Fibroblast of mammary gland (primary cell): ENCODE measurements at places on chromosomes 16 and 17.

DNA sequence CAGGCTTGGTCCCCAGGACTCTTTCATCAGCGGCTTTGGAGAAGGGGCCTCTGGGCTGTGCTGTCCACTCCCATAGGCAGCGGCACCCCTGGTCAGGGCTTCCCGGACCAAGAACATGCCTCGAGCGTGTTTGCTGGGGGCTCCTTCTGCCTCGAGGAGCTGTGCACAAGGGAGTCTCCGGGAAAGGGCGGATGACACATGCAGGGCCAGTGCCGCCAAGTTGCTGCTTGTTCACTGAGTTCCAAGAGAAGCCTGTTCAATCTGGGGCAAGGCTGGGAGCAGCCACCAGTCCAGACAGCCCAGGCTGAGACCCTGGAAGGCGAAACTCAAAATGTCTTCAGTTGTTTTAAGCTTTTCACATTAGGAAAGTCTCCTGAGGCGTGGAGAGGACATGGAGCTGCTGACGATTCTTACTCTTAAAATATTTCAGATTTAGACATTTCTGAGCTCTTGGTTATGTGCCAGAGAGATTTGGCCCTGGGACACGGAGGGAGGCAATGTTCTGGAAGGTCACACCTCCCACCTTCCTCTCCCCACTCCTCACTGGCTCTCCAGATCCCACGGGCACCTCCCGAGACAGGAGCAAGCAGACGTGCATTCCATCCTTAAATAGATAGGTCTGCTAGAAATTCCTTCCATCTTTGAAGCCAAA, 84.5 kb upstream of the ZNF469 start:
- DNase-seq = peak; percentile 70

DNA sequence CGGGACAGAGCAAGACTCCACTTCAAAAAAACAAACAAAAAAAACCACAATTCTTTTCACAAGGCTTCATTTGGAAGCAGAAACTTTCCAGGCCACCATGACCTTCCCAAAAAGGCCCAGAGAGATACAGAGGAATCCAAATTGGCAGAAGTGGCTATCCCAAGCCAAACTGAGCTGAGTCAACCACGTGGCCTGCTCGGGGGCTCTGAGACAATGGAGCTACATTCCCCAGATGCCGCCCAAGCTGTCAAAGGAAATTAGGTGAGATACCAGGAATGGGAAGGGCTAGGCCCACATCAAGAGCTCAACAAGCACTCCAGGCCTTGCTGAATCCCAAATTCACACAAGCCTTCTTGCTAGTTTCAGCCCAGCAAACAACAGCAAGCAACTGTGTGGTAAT, 5.7 kb upstream of the EXOSC6 start:
- no peak for DNase-seq

DNA sequence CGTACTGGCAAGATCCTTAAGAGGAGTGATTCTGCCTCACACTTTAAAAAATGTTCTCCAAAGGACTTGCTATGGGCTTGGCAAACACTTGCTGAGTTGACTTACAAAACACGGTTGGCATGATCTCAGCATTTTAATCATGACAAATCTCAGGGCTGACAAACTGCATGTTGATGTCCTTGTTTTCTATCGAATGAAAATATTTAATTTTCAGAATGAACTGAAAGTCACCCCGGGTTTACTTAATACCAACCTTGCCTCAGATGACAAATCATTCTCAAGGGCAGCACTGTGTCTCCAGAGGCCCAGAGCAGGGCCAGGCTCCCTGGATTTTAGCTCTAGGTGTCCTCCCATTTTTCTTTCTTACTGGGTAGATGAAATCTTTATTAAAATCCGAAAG, 229.1 kb upstream of the ZFHX3 start:
- DNase-seq = no peak

GRCh38 chr16:74305978-74306784, 9.6 kb downstream of the PSMD7 start:
- DNase-seq = no peak

DNA sequence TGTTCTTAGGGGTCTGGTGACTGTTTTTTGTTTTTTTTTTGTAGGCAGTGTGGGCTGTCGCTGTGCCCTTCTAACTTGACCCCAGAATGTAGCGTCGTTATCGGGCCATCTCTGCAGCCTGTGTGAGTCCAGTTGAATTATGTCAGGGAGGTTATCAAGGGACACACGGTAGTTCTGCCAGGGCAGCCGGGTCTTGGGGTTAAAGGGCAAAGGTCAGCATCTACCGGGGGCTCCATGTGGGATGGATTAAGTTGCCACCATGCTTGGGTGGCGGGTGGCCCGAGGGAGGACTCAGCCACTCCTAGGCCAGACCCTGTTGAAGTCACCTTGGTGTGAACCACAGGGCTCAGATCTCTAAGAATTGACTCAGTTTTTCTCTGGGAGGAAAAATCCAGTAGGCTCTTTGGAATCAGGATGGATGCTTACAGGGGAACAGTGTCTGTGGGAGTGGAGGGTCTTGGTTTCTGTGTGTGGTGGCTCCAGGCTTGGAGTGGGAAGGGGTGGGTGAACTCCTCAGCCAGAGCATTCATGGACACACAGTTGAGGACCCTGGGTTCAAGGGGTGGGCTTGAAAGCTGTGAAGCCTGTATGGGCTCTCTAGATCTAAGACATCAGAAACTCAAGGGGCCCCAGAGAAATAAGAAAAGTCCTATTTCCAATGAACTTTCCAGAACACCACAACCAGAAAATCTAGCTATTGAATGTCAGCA, 191.7 kb downstream of the IRF8 start:
- no peak for DNase-seq

DNA sequence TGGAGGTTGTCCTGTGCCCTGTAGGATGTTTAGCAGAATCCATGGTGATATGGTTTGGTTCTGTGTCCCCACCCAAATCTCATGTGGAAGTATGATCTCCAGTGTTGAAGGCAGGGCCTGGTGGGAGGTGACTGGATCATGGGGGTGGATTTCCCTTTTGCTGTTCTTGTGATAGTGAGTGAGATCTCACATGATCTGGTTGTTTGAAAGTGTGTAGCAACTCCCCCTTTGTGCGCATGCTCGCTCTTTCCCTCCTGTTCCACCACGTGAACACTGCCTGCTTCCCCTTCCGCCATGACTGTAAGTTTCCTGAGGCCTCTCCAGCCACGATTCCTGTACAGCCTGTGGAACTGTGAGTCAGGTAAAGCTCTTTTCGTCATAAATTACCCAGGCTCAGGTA, 61.9 kb downstream of the ARHGAP17 start:
- DNase-seq = no peak

GRCh38 chr16:30699615-30700099, 686 bp downstream of the SRCAP start:
- no peak for DNase-seq

GRCh38 chr17:16091773-16092172, 92.1 kb downstream of the TTC19 start:
- DNase-seq = no peak

GRCh38 chr17:70636517-70637133, 467.3 kb downstream of the KCNJ2 start:
- peak; percentile 49 for DNase-seq

DNA sequence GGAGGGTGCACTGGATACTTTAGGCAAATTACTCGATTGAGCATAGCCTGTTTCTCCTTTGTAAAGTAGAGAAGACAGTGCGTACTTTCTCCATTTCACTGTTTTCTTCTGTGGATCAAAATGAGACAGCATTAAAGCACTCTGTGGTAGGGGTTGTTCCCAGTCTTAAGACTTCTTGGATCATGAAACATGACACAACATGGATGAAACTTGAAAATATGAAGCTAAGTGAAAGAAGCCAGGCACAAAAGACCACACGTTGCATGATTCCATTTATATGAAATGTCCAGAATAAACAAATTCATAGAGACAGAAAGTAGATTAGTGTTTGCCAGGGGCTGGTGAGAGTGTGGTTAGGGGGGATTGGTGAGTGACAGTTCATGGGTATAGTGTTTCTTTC, 61.8 kb upstream of the MED9 start:
- DNase-seq = no peak

DNA sequence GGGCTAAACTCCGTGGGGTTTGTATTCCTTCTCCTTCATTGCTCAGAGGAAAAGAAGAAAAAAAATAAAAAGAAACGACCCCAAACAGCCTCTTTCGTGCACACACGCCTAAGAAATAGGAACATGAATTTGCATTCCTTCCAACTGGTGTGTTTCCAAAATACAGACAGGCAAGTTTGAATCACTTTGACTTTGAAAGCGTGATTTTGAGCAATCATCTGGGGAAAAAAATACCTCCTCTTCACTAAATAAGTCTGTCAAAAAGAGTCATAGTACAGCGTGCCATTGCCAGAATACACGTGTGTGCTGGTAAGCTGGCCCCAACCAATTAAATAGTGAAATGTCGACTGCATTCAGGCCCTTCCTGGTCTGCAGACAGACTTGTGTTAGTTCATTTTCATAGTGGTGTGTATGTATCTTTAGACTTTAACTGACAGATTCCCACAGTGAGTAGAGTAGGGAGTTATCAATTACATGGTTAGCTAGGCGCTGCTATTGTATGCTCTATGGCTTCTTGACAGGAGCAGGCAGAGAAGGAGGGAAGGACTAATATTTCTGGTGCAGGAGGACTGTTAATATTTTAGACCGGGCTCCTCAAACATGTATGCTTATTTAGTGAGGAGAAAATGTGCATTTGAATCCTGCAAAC, 618.3 kb downstream of the MAF start:
- no peak for DNase-seq

GRCh38 chr17:73163043-73163442, 1.8 kb upstream of the SSTR2 start:
- DNase-seq = no peak

DNA sequence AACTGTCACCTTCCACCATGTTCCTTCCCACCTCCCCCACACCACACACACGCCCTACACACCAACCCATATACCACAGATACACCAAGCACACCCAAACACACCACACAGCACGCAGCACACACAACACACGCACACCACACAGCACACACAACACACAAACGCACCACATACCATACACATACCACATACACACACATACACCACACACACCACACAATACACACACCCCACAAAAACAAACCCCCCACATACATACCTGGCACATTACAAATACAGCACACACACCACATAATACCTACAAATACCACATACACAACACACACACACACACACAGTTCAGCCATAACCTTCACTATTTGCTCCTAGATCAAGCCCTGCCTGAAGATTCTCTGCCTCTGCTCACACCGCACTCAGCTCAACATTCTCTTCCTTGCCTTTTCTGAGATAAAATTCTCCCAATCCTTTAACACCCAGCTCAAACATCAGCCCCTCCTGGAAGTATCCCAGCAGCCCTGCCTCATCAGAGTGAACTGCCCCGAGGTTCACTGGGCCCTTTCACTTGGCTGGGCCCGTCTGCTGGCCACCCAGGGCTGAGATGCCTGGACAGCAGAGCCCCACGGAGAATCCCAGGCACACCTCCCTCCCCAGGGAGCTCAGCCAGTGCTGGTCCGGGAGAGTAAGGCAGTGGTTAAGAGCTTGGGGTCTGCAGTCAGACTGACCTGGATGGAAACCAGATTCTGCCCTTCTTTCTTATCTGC, 31.9 kb upstream of the CPNE2 start:
- no peak for DNase-seq

DNA sequence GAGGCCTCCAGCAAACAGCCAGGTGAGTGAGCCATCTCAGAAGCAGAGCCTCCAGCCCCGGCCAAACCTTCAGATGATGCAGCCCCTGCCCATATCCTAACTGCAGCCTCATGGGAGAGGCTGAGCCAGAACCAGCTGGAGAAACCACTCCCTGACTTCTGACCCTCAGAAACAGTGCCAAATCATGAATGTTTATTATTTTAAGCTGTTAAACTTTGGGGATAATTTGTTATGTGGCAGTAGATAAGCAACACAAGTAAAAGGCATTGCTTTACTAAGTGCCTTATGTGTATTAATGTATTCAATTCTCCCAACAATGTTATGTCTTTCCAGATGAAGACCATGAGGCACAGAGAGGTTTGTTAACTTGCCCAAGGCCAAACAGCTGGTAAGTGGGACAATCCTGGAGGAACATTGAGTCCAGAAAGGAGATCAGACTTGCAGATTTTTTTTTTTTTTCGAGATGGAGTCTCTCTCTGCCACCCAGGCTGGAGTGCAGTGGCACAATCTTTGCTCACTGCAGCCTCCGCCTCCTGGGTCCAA, 59.6 kb downstream of the SOCS1 start:
- peak; percentile 44 for DNase-seq

GRCh38 chr17:60493847-60494321, 32.2 kb downstream of the APPBP2 start:
- peak; percentile 18 for DNase-seq

GRCh38 chr16:77928096-77928495, 94.3 kb upstream of the CLEC3A start:
- no peak for DNase-seq

DNA sequence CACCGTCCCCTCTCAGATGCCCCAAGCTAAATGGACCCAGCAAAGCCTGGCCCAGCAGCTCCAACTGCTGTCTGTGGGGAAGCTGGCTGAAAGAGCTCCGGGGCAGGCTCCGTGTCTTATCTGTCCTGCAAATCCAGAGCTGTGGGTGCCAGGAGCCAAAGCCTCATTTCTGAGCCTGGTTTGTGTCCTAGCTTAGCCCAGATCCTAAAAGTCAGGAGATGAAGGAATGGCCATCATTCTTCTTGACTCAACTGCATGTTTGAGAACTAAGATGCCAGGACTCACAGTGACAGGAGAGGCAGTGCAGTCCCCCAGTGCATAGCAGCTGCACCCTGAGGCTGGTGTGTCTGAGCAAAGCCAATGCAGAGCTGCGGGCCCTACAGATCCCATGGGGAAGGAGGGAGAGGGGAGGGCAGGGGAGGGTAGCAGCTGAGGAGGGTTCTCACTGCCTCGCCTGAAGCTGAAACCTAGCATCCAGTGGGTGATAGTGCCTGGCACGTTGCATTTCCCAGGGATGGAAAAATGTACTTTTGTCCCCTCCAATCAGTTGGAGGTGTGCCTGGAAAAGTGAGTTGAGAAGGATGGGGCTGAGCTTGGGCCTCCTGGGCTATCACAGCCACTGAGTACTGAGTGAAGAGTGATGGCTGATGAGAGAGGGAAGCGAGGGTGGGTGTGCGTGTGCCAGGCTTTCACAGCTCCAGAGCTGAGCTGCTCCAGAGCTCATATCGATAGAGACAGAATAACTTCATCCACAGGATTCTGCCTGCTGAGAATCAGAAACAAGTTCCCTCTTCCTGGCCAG, 24.5 kb upstream of the CD300E start:
- no peak for DNase-seq

GRCh38 chr16:69399361-69399760, 13.6 kb upstream of the TERF2 start:
- DNase-seq = peak; percentile 78

GRCh38 chr17:55242476-55242875, 22.3 kb upstream of the HLF start:
- DNase-seq = no peak

GRCh38 chr17:43909537-43910231, 2.3 kb upstream of the MPP2 start:
- DNase-seq = no peak
